ENCODE measurements at places on chromosomes 7 and 10.

GRCh38 chr10:131179361-131179760, 132.2 kb downstream of the TCERG1L start:
- DNase-seq = no peak

GRCh38 chr10:108184114-108184513, 1019.6 kb upstream of the SORCS1 start:
- DNase-seq = no peak

GRCh38 chr7:24685708-24686107, 71.6 kb downstream of the GSDME start:
- DNase-seq = no peak

GRCh38 chr10:127874671-127875448, 17.9 kb downstream of the CLRN3 start:
- DNase-seq = no peak

DNA sequence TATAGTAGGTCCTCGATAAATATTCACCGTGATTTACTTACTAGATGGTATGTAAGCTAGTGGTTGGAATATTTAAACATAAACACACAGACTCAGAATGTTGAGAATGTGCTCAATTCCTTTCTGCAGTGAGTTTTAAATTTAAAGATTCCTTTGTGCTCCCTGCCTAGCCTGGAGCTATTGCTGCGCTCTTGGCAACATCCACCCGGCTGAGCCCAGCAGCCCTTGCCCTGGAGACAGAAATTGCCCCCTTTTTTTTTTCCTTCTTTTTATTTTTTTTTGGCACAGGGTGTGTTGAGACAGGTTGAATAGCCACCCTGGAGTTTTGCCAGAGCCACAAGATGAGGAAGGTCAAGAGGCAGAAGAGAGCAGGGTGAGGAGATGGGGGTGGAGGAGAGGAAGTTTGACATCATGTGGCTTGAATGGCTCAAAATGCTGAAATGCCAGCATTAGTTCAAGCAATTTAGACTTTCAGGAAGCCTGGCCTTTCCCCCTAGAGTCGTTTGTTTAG, 180.8 kb downstream of the PRKCQ start:
- no peak for DNase-seq

DNA sequence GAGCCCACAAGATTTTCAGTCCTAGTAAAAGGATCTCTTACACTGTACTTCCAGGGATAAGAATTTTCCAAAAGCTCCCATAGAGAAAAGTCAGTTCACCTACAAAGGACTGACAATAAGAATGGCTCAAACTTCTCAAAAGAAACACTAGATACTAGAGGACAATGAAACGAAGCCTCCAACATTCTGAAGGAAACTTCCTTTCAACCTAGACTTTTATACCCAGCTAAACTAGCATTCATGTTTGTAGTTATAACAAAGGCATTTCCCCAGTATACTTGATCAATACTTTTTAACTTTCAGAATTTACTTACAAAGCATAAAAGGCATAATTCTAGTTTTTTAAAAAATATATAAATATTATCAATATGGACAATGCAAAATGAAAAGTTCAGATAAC, 41.0 kb upstream of the DNAAF5 start:
- no peak for DNase-seq

DNA sequence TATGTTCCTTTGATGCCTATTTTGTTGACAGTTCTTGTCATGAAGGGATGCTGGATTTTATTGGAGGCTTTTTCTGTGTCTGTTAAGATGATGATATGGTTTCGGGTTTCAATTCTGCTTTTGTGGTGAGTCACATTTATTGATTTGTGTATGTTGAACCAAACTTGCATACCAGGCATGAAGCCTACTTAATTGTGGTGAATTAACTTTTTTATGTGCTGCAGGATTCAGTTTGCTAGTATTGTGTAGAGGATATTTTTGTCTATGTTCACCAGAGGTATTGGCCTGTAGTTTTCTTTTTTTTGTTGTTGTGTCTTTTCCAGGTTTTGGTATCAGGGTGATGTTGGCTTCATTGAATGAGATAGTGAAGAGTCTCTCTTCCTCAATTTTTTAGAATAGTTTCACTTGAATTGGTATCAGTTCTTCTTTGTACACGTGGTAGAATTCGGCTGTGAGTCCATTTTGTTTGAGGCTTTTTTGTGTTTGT, 345.9 kb downstream of the KIF20B start:
- no peak for DNase-seq

- peak; percentile 16 for DNase-seq
Observed at GRCh38 chr7:74606101-74606908, 51.2 kb upstream of the GTF2I start.

DNA sequence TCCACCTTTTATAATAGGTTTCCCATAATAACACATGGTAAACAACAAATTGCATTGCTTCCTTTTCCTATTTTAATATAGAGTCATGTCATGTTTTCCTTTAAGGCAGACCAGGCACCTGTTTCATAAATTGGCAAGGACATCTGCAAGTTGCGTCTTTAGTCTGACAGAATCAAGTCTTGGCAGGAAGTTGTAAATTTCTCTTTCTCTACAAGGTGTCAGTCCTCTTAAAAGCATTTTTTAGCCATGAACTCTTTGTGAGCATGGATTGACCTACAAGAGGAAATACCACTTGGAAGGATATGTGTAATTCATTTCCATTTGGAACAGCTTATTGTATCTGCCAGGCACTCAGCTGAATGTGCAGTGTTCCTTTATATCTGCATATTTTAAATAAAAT, 176.8 kb downstream of the PRKG1 start:
- DNase-seq = no peak

GRCh38 chr10:56622335-56622973, 261.4 kb upstream of the ZWINT start:
- DNase-seq = no peak

- no peak for DNase-seq
Observed at GRCh38 chr10:123156078-123156477, 1.9 kb downstream of the BUB3 start.

DNA sequence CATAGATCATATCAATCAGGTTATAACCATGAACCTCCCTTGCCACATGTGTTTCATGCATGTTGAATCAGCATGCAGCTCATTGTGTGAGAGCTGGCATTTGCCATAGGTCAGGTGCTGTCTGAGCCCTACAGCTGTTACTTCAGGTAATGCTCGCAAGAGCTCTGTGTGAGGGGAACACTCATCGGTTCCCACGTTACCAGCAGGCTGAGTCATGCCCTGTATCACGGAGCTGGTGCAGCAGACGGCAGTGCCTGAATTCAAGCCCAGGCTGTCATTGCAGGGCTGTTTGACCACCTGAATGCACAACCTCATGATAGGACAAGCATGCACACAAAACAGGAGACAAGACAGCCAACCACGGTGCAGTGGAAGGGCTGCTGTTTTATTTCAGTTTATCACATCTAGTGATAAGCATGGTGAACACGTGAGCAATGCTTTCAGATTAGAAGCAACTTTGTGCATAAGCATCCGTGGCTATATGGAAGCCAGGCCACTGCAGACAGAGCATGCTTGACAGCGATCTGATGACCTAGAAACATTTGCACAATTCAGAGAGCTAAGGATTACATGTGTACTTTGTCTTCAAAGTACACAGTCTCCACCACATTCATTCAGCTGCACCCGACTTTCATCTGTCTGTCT, 56.4 kb upstream of the PFKP start:
- no peak for DNase-seq

DNA sequence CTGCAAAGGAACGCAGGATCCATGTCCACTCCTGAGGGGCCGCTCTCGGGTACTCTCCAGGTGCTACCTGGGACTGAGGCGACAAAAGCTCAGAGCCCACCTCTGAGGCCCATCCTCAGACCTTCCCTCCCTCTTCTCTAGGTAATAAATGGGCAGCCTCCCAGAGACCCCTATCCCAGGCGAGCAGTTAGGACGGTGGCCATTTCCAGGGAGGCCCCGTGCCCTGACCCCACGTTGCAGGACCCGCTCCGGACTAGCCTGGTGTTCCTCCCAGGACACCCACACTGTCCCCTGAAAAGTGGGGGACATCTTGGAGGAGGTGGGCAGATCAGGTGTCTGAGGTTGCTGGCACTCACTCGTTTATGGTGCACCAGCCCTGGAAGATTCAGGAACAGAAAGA, 44.3 kb downstream of the PRKAG2 start:
- DNase-seq = no peak

- DNase-seq = no peak
Observed at GRCh38 chr7:108455551-108455997, 662 bp downstream of the NRCAM start.

DNA sequence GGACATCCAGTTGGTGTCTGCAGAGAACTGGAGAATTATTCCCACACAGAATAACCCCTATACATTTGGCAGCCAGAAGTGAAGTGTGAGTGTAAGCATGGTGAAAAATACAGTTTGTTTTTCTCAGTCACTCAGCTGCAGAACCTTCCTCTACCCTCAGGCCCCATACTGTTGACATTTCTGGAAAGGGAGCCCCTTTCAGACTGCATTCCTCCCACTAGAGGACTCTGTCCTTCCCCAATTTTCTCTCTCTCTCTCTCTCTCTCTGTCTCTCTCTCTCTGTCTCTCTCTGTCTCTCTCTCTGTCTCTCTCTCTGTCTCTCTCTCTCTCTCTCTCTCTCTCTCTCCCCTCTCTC, 86.8 kb upstream of the STEAP1B start:
- DNase-seq = no peak

DNA sequence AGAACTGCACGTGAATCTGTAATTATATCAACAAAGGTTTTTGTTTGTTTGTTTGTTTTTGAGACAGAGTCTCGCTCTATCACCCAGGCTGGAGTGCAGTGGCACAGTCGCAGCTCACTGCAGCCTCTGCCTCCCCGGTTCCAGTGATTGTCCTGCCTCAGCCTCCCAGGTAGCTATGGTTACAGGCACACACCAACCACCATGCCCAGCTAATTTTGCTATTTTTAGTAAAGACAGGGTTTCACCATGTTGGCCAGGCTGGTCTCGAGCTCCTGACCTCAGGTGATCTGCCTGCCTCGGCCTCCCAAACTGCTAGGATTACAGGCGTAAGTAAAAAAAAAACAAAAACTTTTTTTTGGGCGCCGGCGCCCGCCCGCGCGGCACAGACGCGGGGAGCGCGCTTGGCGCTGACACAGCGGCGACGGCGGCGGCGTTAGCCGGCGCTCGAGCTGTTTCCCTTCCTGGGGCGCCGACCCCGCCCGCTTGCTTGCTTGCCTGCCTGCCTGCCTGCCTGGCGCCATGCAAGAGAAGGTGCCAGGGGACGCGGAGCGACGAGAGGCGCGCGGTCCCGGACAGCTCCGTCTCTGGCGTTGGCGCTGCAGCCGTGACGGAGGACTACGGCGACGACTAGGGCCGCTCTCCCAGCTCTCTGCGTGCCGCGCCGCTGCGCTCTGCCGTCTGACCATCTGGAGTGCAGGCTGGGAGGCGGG, 171.4 kb upstream of the NUPR2 start:
- no peak for DNase-seq

DNA sequence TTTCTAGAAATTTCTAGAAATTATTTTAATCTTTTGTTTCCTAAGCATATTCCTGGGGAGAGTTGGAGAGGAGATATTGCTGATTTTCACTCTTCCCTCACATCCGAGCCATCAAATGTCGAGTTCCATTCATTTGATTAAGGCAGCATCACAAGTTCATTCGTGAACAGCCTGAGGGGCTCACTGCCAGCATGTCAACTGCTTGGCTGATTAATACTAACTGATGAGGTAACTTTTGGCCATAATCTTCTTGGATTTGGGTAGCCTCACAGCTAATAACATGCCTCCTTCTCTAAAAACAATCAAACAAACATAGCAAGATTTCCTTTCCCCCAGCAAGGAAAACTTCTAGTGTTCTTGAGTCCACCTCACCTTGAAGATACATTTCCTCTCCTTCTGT, 87.1 kb upstream of the AFAP1L2 start:
- DNase-seq = no peak

- no peak for DNase-seq
Observed at GRCh38 chr10:75018686-75019307, 92.7 kb upstream of the SAMD8 start.

DNA sequence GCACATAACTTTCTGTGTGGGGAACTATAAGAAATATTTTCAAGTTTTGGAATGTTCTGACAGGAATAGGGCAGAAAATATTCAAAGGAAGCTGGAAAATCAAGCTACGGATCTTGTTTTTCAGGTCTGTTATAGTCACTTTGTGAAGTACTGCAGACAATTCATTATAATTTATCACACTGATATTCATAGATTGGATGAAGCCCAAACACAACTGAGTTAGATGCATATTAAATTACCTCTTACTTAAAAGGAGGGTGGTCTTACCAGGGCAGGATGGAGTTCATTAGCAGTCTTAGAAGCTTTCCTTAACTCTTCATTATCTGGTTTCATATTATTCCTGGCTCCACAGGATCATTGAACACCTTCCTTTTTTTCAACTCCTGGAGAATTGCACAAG, 242.3 kb downstream of the DYNC1I1 start:
- no peak for DNase-seq

- DNase-seq = no peak
Observed at GRCh38 chr7:94297397-94297838, 97.3 kb upstream of the COL1A2 start.

- DNase-seq = no peak
Observed at GRCh38 chr10:125441151-125441550, 241.8 kb downstream of the TEX36 start.

DNA sequence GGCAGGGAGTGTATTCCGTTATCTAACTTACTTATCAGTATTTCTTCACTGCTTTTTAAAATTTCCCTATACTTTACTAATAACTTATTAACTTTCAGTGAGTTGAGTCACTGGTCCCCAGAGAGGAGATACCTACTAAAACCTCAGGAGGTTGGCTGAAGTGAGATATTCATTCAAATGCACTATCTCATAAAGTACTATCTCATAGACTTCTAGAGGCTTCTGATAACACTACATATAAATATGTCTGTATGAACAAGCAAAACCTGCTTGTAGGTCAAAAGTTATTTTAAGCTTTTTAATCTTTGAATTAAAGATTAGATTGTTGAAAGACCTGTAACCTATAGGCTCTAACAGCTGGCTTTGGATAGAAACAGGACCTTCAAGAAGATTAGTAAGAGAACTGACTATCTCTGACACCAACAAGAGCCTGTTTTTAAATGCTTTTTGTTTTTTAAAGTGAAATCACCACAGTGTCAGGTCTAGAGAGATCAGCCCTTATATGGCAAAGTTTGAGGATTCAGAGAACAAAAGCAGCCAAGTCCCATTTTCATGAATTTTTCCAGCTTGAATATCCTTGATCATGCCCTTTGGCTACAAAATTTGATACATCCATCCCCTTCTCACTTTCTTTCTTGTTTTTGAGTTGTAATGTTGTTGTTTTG, 242.2 kb downstream of the ARL4A start:
- DNase-seq = peak; percentile 4

DNA sequence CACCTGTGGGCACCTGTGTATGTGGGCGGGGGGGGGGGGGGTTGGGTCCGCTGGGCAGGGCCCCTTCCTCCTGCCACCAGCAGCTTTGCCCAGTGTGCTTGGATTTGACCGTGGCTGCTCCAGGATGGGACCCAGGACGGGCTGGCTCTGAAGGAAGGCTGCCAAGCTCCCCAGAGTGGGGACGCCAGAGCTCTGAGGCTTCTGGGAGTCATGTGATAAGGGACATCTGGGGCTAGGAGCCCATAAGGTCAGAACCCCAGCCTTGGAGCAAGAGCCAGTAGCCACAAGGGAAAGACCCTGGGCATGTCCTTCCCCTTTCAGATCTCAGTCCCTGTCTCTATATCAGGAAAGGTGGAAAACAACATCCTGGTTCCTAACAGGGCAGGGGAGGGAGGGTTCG, 21.8 kb upstream of the AMZ1 start:
- DNase-seq = no peak
